Activated CD4-positive, alpha-beta T cell treated with anti-CD3 and anti-CD28 coated beads for 24 hours (primary cell): ENCODE measurements at places on chromosomes 1 and 21.

- DNase-seq, result no peak
Observed at GRCh38 chr21:32336711-32337110, 38.1 kb downstream of the MRAP start.

GRCh38 chr1:38527373-38527966, 332.1 kb downstream of the RRAGC start:
- DNase-seq, result peak; percentile 38

GRCh38 chr1:201096041-201096461, 16.2 kb downstream of the CACNA1S start:
- no peak for DNase-seq

- DNase-seq, result peak; percentile 88
Observed at GRCh38 chr1:40668769-40669525, 3.5 kb upstream of the RIMS3 start.

- no peak for DNase-seq
Observed at GRCh38 chr1:61504852-61505390, 220.0 kb downstream of the TM2D1 start.

DNA sequence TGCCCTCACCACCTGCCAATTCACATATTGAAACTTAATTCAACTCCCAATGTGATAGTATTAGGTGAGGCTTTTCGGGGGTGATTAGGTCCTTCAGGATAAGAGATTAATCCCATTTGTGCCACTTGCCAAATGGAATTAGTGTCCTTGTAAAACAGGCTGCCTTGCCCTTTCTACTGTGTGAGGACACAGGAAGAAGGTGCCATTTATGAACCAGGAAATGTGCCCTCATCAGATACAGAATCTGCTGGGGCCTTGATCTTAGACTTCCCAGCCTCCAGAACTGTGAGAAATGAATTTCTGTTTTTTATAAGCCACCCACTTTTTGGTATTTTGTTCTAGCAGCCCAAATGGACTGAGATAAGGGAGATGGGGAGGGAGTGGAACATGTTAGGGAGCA, 39.1 kb upstream of the AGL start:
- DNase-seq, result no peak

DNA sequence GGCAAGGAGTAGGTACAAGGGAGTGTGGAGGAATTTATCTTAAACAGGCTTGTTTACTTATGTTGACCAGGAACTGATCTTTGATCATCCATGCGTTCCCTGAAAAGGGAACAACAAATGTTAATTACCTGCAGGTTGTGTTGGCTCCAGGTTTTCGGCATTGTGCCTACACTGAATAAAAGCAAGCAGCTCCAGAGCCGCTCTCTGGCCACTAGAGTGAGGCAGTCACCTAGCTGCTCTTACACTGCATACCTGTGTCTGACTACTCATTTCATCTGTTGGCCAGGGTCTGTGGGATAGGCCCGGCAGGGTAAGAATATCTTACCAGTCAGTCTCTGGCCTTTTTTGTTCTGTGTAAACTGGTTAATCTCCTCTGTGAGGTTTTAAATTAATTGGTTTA, 183.6 kb downstream of the HFM1 start:
- no peak for DNase-seq

DNA sequence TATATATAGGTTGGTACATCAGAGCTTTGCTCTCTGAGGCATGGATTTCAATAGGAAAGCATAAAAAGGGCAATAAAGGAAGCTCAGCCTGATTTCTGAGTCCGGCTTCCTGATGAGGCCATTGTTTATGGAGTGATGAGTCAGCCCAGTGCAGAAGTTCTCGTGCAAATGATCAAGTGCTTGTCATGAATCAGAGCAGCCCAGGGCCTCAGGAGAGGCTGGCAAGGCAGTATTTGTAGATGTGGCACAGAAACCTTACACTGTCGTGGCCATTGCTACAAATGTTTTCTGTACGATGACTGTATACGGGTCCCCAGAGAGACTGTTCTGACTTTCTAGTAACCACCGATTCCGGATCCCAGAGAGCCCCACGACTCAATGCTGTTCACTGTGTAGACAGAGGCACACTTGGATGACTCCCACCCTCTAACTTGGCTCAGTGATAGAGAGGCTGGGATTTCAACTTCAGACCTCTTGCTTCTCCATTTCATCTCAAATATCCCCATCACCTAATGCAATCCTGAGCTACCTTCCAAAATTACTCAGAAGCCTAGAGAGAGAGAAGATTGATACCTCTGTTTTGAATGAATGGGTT, 26.8 kb downstream of the UMODL1 start:
- no peak for DNase-seq

- no peak for DNase-seq
Observed at GRCh38 chr1:171596119-171596518, 25.9 kb upstream of the MYOCOS start.

DNA sequence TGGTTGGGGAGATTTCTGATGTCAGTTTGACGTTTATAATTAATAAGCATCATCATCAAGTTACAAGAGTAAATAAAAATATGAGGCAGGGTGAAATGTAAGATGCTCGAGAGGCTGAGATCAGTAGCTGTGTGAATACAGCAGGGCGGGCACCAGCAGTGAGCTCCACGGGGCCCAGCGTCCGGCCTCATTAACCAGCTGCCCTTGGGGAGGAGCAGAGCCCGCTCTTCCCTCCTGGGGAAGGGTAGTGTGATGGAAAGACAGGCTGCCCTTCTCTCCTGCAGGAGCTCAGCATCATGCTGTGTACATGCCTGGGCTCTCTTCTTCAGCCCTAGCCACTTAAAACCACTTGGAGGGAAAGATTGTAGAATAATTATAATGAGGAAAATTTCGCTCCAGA, 23.4 kb downstream of the PDE9A start:
- DNase-seq, result no peak

DNA sequence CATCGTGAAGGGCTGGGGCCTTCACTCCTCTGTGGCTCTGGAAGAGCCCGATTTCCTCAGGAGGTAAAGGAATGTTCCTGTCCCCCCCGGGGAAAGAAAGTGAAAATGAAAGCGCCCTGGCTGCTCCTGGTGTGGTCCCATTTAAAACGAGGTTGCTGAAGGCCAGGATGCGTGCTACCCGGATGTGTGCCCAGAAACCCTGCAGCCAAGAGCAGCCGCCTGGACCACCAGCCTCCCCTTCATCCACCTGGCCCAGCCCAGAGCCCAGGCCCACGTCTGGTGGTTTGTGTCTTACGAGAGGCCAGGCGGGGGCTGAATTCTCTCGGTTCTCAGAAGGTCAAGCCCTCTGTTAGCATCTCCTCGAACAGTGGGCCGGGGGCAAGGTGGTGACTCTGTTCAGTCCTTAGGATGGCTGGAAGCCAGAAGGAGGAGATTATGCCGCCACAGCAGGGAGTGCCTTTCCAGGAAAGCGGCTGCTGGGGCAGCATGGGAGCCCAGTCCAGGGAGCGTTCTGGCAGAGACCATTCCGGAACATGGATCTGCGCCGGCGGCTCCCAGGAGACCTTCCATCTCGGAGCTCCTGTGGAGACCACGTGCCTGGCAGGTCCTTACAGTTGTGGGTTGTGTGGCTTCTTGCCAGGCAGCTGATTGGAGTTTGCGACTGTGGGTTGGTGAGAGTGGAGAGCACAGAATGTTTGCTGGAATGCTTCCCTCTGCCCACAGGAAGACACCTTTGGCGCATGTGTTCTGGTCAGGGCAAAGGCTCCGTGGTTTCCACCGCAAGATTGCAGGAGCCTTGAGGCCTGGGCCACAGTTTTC, 1.4 kb downstream of the GUK1 start:
- no peak for DNase-seq

DNA sequence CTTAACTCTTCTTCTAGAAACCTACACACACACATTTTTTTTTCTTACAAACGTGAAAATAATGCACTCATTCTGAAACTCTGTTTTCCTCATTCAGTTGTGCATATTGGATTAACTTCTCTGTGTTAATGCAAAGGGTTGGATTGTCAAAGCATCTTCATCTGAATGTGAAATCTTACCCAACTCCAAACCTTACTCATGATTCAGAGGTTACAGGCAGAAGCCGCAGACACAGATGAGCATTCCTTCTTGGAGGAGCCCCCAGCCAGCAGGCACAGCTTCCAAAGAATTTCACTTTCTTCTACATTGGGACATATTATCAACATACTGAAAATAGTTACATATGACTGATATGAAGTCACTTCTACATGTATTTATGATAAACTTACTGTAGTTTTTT, 15.7 kb downstream of the PATJ start:
- DNase-seq, result no peak

DNA sequence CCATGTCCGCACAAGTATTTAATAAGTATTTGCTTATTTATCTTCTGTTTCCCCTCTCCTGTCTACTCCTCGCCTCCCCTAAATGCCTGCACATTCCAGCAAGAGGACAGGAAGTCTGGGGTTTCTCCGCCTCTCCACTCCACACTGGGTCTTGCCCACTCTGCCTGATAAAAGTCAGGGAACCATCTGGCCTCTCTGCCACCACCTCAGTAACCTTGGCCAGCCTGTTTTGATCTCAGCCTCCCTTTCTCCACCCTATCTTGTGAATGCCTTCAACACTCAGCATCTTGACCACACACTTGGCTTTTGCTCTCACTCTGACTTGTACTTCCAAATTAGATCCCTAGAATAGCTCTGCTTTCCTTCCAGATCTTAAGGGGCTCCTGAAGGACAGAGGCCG, 165.3 kb upstream of the UBE2U start:
- no peak for DNase-seq

GRCh38 chr1:203649551-203649998, 22.9 kb downstream of the ATP2B4 start:
- DNase-seq, result no peak

DNA sequence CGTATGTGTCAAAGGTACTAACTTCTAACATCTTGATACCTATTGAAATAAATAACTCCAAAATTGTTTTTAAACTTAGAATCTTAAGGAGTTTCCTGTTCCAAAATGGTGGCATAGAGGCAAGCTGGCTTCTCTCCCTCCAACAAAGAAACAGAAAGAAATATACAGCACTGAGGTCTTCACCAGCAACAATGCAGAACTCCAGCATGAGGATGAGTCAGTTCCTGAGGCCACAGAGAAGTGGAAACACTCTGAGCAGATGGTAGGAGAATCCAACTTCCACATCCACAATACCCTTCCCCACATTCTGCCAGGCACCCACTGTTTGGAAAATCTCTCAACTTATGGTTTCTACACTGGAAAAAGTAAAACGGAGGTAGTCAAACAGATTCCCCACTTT, 12.2 kb upstream of the PPIH start:
- DNase-seq, result no peak

DNA sequence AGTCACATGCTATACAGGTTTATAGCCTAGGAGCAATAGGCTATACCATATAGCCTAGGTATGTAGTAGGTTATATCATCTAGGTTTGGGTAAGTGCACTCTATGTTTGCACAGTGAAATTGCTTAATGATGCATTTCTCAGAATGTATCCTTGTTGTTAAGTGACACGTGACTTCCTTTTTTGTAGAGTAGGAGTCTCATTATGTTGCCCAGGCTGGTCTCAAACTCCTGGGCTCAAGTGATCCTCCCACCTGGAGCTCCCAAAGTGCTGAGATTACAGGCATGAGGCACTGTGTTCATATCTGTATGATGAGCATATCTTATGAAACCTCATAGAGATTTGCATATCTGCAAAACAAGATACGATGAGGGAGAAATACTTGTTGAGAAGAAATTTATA, 13.8 kb upstream of the ABCB10 start:
- no peak for DNase-seq

DNA sequence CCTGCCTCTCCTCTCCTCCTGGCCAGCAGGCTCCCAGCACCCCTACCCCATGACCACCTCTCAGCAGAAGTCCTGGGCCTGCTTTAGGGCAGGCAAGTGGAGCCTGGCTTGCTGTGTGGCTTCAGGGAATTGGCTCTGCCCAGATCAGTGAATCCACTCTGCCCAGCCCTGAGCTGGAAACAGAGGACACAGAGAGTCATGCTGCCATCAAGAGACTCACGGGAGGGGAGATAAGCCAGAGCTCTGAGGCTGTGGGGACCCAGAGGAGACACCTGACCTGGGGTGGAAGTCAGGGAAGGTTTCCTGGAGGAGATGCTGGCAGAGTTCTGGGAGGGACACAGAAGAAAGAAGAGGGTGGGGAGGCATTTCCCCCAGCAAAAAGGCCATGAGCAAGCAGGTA, 54.2 kb downstream of the GLIS1 start:
- DNase-seq, result no peak

DNA sequence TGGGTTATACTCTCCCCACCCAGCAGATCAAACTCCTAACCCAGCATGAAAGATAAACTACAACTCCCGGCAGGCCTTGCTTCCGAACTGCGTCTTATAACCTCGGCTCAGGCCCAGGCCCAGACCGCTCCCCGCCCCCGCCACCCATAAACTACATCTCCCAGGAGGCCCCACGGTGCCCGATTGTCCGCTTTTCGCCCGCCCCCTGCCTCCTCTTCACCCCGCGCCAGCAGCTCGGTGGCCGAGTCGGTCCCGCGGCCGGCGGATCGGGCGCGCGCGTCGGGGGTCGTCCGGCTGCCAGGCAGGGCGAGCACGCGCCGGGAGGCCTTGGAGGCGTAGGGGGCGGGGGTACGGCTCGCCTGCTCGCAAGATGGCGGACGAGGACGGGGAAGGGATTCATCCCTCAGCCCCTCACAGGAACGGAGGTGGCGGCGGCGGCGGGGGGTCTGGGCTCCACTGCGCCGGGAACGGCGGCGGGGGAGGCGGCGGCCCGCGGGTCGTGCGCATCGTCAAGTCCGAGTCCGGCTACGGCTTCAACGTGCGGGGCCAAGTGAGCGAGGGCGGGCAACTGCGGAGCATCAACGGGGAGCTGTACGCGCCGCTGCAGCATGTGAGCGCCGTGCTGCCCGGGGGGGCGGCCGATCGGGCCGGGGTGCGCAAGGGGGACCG, at the start of gene SNX27:
SNX27 (plus strand) TSS at position 219 of the 669 bp plus-strand sequence; CDS start at position 371, 152 bp downstream.
- peak; percentile 81 for DNase-seq

GRCh38 chr1:112341986-112342385, 54.0 kb upstream of the CTTNBP2NL start:
- no peak for DNase-seq

DNA sequence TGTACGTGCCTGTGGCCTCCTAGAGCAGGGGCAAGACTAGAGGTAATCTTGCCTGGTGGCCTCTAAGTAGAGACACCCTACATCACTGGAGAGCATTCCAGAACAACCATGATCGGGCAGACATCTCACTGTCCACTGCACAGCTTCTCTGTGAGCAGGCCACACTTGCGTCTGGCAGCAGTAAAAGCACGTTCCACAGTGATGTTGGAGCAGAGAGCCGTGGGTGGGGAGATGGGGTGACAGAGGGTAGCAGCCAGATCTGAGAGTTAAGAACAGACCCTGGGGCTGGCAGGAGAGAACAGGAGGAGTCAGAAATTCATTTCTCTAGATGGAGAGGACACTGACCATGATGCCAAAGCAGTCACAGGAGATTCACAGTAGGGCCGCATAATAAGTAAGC, 293.0 kb downstream of the HHAT start:
- DNase-seq, result no peak

GRCh38 chr1:1877865-1878436, 12.9 kb downstream of the GNB1 start:
- no peak for DNase-seq
